Lung microvascular endothelial cell (primary cell): ENCODE measurements at places on chromosomes 1 and 21.

DNA sequence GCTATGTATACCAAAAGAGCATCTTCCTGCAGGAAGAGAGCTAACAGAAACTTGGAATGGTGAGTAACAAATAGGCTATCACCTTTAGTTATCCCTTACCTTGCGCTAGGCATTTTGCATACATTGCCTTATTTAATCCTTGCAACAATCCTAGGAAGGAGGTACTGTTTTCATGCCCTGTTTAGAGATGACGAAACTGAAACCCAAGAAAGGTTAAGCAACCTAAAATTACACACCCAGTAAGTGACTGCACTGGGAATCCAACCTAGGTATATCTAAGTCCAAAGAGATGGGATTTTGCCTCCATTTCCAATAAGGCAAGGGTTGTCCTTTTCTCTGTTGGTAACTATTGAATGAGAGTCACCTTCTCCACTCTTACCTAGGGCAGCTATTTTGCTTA lies 144.5 kb downstream of the TM2D1 start:
- no peak for DNase-seq

GRCh38 chr1:235131961-235132360 lies 3.3 kb upstream of the TOMM20 start:
- no peak for DNase-seq

- peak; percentile 81 for DNase-seq
Observed at GRCh38 chr1:110209715-110210603, at the start of gene KCNC4. KCNC4 (plus strand) TSS chr1:110210314; CDS start chr1:110211500, 1,186 bp downstream.

GRCh38 chr1:208724079-208724478 lies 479.9 kb upstream of the PLXNA2 start:
- DNase-seq: no peak

GRCh38 chr1:244150071-244150470 lies 99.0 kb downstream of the ZBTB18 start:
- no peak for DNase-seq

GRCh38 chr1:207268753-207269511 lies 52.5 kb upstream of the CD55 start:
- DNase-seq: no peak

DNA sequence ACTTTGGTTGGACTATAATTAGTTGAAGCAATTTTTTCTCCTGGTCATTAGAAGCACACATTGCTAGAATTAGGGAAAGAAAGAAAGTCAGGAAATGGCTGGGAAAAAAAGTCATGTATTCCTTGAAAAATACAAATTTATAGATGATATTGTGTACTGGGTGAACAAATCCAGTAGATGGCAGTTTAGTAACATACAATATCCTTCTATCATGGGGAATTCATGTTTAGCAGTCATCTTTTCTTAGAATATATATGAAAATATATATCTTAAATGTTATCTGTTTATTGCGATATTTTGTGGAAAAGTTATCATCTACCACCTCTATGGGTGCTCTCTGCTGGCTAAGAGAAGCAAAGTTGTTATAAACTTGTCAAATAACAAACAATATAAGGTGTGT lies 13.1 kb upstream of the ZRANB2 start:
- DNase-seq: peak; percentile 40

DNA sequence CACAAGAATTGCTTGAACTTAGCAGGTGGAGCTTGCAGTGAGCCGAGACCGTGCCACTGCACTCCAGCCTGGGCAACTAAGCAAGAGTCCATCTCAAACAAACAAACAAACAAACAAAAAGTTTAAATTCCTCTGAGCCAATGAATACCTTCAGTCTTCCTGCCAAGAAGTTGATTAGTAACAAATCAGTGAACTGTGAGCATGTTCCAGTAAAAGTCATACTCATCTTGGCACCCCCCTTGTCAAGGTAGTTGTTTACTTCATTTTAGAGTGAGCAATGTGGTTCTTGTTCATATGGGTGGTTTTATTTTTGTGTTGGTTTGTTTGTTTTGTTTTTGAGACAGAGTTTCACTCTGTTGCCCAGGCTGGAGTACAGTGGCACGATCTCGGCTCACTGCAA lies 18.0 kb upstream of the SLC2A7 start:
- no peak for DNase-seq

DNA sequence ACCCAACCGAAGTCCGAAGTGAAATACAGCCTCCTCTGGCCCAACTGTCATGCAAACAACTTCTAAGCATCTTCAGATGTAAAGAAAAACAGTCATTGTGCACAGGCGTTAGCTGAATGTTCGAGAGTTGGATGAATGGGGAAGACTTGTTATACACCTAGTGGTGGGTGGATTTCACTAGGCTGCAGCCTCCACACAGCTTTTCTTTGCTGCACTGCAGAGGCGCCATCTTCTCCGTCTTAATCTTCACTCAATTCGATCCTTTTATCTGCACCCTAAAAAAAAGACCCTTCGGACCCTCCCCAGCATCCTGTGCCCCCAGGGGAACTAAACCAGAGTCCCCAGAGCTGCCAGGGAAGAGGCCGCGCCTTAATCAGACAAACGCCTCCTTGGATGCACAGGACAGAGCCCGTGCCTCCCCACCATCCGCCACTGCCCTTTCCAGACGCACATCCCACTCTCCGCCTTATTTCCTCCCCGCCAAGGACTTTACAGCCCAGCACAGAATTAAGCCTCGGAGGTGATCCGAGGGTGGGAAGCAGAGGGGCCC lies 1.4 kb downstream of the APP start:
- DNase-seq: peak; percentile 74

DNA sequence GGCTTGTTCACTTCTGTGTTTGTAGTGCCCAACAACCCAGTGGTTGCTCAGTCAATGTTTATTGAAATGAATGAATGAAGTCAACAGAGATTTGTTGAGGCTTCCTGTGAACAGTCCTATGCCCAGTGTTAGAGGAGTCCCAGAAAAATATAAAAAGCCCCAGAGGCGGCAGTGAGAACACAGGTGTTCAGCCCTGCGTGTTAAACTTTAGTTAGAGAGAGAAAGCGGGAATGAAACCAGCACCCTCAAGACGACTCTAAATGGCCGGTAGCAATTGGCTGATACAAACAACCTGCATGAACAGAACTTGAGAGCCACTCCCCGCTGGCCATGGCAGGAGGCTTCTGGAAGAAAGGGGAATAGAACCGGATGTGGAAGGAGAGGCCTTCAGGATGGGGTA lies 22.6 kb downstream of the TMEM51 start:
- DNase-seq: no peak

- no peak for DNase-seq
Observed at GRCh38 chr1:229035748-229036082, 235.2 kb upstream of the RAB4A start.

DNA sequence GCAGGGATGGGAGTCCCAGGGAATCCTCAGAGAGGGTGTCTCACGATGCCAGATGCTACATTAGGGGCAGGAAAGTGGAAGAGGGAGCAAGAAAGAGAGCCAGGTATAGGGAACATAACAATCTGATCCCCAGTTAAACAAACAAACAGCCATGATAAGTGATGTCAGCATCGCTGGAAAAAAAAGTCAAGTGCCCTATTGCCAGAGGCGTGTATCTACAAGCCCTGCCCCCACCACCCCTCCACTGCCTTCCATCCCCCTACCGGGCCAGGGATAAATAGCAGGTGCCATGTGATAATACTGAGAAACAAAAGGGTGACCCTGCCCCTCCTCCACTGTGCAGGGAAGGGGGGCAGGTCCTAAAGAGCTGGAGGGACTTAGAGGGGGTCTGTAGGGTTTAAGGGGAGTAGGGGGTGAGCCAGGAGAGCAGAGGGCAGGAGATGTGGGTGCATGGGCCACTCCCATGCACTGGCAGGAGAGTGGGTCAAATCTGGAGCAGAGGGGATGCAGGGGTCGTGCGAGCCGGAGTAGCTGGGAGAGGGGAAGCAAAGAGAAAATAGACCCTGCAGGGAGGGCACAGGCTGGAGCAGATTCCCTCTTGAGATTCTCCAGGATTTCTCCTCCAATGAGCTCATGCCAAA lies 3.4 kb downstream of the SLC26A9 start:
- peak; percentile 40 for DNase-seq

GRCh38 chr1:154463512-154463990 lies 38.5 kb upstream of the TDRD10 start:
- peak; percentile 59 for DNase-seq

DNA sequence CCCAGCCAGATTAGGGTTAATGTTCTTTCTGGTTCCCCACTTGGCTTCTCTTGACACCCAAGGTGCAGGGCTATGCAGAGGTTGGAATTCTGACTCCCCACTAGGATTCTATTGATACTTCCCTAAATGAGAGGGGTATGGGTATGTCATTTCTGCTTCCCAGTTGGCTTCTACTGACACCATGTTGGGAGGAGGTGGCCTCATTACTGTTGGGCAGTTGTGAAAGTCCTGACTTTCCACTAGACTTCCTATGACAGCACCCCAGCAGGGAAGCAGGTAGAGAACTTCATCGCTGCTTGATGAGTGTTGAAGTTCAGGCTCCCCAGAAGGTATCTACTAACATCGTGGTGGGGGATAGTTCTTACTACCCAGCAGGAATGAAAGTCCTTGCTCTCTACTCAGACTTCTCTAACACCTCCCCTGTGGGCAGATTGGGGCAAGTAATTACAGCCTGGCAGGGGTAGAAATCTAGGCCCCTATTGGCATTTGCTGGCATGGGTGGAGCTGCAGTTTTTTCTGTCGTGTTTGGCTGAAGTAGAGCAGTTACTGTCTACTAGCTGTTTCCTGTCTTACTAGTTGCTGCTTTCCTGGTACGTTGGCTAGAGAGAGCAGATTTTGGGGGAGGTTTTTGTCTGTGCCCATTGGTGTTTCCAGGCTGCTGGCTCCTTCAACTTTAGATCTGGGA lies 41.5 kb downstream of the ZYG11B start:
- no peak for DNase-seq

GRCh38 chr1:71231751-71232150 lies 150.9 kb upstream of the ZRANB2 start:
- DNase-seq: no peak

- DNase-seq: no peak
Observed at GRCh38 chr1:16989676-16990391, 9.4 kb upstream of the MFAP2 start.

- no peak for DNase-seq
Observed at GRCh38 chr1:185408700-185409270, 91.7 kb upstream of the IVNS1ABP start.

DNA sequence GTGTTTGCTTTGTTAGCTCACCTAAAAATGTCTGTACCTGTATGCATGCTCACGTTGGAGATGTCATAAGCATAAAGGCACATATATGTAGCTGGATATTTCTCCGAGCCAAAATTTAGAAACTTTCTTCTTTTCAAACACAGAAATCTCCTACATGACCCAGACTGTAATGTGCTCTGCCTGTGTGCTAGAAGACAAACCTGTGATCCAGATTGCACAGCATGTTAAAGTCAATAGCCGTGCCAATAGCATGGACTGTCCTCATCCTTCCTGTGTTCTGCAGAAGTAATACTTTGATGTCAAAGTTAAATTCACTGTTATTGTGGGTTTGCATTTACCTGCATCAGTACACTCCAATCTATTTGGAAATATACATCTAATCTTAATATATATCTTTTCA lies 346.2 kb upstream of the ZRANB2 start:
- DNase-seq: no peak

DNA sequence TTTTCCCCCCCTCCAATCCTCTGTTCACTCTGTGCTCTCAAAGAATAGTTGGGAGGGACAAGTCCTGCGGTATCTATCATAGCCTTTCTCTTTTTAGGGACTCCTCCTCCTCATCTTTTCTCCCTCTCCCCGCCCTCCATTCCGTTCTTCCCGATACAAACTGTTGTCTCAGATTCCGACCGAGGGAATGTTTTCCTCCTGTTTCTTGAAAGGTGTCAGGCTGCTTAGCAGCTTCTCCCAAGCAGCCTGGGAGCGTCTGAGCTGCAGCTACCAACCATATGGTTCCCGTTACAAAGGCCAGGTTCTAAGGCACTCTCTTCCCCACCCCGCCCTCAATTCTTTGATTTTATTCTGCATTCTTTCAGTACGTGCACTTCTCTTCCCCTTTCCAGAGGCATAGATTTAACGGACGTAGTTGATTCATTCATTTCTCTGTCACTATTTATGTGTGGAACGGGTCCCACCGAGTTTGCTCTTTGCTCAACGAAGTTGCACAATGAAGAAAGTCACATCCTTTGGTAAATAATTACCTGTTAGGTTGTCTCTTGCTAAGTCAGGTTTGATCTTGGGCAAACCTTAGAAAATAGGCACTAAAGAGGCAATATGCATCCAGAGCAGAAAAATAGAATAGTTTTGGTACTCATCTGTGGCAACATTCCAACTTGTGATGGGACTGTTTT lies 2.8 kb downstream of the ADGRL2 start:
- DNase-seq: peak; percentile 23

GRCh38 chr21:36773995-36774394 lies 75.1 kb downstream of the SIM2 start:
- DNase-seq: no peak

GRCh38 chr1:178189814-178190213 lies 95.9 kb downstream of the RASAL2 start:
- peak; percentile 65 for DNase-seq

GRCh38 chr1:82597649-82598048 lies 796.9 kb downstream of the ADGRL2 start:
- DNase-seq: no peak

GRCh38 chr1:111775966-111776365 lies 20.3 kb downstream of the DDX20 start:
- DNase-seq: no peak

DNA sequence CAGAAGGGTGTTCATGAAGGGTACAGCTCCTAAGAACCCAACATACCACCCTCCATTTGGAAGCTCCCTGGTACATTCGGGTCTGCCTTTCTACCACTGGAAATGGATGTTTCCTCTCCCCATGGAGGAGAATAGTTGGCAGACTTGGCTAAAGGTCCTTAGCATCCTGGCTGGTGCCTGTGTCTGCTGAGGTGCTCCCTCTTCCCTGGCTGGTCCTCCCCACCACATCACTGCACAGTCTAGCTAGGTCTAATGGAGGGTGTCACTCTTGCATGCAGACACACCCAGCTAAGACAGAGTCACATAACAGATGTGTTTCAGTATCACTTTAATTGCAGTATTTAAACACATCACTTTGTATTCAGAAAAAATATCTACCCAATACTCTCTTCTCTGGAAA lies 24.7 kb downstream of the CD34 start:
- peak; percentile 16 for DNase-seq

- DNase-seq: peak; percentile 58
Observed at GRCh38 chr1:12472798-12473551, 145.0 kb downstream of the DHRS3 start.

DNA sequence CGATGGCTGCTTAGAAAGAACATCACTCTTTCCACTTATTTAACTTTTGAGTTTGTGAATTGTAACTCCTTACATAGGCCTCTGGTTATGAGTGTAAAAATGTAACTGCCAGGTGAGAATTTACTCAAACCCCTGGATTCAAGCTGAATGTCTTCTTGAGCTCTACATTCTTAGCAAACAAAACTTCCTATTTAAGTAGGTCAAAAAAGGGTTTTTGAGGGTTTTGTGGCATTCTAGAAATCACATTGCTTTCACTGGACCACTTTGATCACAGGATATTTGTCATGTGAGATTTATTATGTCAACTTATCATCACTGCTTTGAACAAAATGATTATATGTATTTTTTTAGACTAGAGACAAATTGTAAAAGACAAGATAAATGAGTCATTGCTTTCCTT lies 5.7 kb downstream of the IL23R start:
- no peak for DNase-seq
